ENCODE measurements at places on chromosomes 12 and 14.
A peak's percentile ranks its signal among the peaks of the same experiment; 100 is the strongest.

GRCh38 chr12:52651726-52652261 is at the start of gene KRT2:
TSS of gene KRT2 (minus strand) at chr12:52652211. CDS start at chr12:52652142, 69 bp downstream.
- DNase-seq, result no peak

- no peak for DNase-seq
Observed at GRCh38 chr14:73662487-73662943, 17.7 kb downstream of the DNAL1 start.

- DNase-seq, result no peak
Observed at GRCh38 chr14:100826391-100827100, 628 bp downstream of the MEG3 start.

GRCh38 chr14:52463375-52463774 is 88.9 kb downstream of the TXNDC16 start:
- DNase-seq, result no peak

DNA sequence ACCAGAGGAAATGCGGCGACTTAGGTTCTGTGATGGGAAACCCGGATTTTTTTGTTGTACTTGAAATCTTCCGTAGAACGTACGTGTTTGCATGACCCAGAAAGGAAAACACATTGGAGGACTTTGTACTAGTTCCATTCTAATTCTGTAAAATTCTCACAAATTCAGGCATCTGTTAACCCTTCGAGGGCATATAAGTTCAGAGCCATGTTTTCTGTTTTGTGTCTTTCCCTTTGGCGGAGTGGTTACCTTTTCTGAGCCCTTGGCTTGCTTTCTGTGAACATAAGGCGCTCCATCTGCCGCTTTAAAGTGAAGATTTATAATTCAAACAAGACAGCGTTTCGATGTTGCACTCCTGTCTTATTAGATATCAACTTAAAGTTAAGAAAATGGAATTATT is 34.2 kb downstream of the BICD1 start:
- no peak for DNase-seq

DNA sequence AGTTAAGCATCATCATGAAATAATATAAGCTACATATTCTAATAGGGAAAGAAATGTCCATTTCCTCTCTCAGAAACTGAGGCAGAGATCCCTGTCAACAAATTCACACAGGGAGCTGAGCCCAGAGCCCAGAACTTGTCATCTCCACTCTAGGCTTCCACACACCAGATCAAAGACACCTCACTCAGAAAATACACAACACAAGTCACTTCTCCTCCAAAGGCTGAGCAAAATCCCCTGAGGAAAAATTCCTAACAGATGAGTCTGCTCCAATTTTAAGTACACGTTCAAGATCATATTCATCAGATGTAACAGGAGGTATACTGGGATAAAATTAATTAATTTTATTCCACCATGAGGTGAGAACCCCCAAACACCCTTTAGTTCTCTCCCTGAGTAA is 227.3 kb downstream of the DPF3 start:
- DNase-seq, result no peak

DNA sequence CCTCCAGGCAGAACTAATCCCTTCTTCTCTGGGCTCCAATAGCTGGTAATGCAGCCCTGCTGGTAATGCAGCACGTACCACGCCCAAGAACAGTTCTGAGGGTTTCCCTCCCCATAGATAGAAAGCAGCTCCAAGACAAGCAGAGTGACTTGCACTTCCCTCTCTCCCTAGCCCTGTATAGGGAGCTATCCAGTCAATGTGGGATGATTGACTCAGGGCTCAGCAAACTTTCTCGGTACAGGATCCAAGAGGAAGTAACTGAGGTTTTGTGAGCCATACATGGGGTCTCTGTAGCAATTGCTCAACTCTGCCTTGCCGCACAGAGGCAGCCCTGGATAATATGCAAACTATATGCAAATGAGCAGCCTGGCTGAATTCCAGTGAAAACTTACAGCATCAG is 15.5 kb upstream of the FKBP4 start:
- no peak for DNase-seq

DNA sequence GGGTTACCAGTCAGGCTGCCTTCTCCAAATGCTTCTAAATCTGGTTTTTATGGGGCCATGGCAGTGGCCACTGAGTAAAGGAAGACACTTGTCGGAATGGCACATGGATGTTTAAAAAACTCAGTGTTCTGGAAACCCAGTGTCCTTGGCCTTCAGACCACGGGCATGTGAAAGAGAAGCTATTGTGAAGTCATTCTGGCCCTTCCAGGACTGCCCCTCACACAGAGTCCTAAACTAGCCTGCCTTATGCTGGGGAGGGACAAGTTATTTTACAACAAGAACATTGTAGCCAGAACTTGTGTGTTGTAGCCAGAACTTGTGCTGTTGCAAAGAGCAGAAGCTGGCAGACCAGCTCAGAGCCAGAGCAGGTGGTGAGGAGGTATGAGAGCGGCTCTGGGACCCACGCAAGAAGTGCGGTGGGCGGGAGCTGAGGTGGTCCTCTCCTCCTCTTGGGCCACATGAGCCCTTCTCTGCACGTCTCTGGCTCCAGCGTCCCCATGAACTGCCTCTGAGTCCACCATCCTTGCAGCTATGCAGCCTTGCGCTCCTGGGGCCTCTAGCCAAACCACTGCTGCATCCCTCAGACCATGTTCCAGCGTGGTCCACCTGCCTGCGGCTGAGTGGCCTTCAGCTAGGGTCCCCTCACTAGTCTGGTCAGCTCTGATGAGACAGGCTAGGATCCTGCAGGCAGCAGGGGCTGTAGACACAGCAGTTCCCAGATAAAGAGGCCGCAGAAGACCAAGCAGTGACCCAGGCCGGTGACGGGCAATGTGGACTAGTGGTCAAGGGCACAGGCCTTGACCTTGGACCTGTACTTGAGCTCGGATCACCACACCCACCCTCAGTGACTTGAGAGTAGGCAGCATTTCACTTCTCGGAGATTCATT is 32.5 kb downstream of the MMAB start:
- DNase-seq, result no peak

DNA sequence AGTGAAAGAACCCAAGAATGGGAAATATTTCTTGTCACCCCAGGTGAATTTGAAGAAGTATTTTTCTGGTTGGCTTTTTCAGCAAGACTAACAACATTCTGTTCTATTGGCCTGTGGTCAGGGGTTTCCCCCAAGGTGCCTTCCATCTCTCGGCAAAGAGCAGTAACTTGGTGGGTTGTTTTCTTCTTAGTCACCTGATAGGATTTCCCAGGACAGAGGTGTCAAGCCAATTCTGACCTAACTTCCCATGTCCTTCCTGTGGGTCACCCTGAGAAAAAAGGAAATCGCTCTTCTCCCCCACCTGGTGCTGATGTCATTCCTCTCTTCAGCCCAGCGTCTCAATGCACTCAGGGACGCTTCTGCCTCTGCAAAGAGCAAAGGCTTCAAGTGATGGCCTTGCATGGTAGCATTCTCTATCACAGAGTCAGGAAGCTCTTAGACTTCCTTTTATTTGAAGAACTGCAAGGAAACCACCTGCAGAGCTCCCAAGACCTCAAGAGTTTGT is 16.1 kb upstream of the IFNG start:
- peak; percentile 53 for DNase-seq

DNA sequence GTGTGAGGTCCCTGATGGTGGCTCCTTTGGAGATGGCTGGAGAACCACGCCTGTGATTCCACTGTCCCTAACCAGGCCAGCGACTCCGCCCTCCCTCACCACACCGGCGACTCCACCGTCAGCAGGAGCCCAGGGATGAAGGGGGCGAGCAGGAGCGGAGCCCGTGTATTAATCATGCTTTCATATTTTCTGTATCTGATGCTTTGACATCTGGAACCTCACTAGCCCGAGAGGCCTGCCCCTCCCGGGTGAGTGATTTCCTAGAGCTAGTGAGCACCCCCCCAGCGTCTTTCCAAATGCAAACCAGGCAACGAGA is 69.9 kb downstream of the NOC4L start:
- no peak for DNase-seq

GRCh38 chr12:120103371-120103770 is 13.2 kb downstream of the RAB35 start:
- DNase-seq, result no peak

GRCh38 chr14:93729993-93730392 is 58.3 kb downstream of the PRIMA1 start:
- no peak for DNase-seq

GRCh38 chr12:41576925-41577324 is 388.8 kb downstream of the PDZRN4 start:
- no peak for DNase-seq

DNA sequence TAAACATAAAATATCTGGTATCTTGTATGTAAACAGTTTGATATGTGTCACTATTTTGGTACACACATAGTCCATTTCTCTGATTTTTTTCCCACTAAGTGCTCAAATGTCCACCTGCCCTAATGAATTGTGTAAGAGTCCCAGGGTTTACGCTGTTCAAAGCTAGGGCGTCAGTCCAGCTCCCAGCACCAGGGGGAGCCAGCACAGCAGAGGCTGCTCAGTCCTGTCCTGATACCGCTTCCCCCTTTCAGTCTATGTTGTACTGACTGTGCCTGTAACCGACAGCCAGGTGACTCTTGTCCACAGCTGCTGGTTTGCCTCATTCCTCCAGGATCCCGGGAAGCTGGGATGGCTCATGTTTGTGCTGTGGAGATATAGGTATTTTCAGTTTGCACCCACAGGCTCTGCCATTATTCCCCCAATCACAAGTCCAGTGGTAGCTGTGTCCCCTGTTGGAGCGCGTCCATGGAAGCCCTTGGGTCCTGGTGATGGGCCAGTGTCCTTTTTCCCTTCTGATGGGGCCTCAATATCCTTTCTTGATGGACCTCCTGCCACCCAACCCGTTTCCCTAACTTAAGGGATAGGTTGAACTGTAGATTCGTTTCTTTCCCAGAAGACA is 242.0 kb downstream of the NEDD1 start:
- DNase-seq, result peak; percentile 54

- no peak for DNase-seq
Observed at GRCh38 chr12:109112720-109113465, 3.5 kb upstream of the ACACB start.

DNA sequence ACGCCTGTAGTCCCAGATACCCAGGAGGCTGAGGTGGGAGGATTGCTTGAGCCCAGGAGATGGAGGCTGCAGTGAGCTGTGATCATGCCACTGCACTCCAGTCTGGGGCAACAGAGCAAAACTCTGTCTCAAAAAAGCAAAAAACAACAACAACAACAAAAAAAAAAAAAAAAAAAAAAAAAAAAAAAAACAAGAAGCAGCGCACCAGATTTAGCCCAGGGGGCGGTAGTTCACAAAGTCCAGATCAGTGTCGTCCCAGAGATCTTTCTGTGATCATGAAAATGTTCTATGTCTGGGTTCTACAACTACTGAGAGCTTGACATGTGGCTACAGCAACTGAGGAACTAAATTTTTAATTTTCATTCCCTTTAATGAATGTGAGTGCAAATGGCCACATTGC is 27.4 kb downstream of the OAS2 start:
- DNase-seq, result no peak

- DNase-seq, result no peak
Observed at GRCh38 chr12:89350260-89350629, 2.1 kb downstream of the DUSP6 start.

DNA sequence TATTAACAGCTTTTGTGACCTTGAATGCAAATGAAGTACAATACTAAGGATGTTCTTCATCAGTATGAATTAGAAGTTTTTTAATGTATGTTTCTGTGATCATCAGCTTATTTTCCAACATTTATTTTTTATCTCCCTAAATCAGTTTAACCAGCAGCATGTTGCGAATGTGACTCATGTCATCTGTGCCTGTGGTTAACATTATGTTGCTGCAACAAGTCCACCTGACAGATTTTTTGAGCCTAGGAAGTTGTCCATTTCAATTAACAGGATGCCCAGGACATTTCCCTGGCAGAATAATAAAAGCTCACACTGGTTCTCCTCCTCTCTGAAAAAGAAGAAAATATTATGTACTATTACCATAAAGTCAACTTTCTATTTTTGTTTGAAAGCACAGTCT is 155.5 kb downstream of the SYT1 start:
- no peak for DNase-seq

DNA sequence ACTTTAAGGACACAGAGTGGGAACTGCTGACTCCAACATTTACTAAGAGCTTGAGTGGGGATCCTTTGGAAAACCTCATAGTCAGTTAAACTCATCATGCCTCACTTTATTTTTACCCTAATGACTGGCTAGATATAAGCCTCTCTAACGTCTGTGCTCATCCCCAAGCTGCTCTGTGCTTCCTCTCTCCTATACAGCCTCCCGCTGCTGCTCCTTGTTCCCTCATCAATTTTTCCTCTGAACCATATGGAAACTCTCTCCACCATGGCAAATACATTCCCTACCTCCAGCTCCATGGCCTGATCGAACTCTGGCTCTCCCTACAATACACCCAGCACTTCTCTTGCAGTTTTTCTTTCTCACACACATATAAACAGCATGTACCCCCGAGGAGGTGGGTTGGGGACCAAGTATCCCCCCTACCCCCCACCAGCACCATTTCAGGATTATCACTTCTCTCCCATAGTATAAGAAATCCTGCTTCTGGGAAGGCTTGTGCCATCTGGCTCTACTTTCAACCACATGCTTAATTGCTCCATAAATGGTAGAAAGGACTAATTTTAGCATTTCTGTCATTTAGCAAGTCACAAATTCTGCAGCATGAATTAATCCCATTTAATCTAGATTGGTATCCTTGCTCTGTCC is 39.2 kb upstream of the DYRK2 start:
- DNase-seq, result no peak

- DNase-seq, result no peak
Observed at GRCh38 chr12:54444206-54444605, 25.1 kb upstream of the ITGA5 start.

DNA sequence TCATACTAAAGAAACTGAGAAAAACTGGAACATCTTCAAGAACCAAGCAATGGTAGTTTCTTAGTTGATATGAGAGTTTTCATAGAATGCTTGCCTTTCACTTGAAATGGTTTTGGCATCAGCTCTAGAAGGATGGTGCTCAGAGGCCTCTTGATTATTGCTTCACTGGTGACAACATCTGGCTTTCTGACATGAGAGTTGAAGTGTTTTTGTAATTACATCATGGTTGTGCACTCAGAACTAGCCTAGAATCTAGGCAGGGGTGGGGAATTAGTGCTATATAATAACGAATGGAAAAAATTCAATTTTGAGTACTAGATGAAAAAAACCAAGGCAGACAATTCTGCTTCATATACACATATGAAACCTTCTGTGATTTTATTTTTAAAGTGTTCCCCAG is 172.8 kb upstream of the LMNTD1 start:
- DNase-seq, result no peak

- no peak for DNase-seq
Observed at GRCh38 chr14:94451091-94451771, 1.4 kb downstream of the SERPINA11 start.

DNA sequence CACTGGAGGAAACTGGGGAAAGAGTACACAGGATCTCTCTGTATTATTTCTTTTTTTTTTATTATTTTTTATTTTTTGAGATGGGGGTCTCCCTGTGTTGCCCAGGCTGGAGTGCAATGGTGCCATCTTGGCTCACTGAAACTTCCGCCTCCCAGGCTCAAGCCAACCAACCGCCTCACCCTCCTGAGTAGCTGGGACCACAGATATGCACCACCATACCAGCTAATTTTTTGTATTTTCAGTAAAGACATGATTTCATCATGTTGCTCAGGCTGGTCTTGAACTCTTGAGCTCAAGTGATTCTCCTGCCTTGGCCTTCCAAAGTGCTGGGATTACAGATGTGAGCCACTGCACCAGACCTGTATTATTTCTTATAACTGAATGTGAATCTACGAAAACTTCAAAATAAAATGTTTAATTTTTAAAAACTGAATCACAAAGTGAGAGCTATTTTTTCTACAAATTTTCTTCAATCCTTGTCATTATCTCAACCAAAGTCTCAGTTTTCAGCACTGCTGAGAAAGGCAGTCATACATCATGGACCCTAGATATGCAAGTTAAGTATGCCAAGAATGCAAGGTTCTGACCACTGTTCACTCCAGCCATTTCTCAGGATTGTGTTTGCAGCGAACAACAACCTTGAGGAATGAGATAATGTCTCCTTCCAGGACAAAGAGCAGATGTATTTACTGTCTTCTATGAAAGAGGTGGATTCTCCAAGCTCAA is 2.4 kb downstream of the EAPP start:
- no peak for DNase-seq

All from GM10248 (cell line).